Memory B cell (primary cell): ENCODE measurements at places on chromosomes 3 and 15.
A peak's percentile ranks its signal among the peaks of the same experiment; 100 is the strongest.

- no peak for DNase-seq
Observed at GRCh38 chr3:129004639-129005295, 3.7 kb downstream of the EFCC1 start.

- no peak for DNase-seq
Observed at GRCh38 chr3:159852821-159853505, 135.7 kb upstream of the IL12A start.

DNA sequence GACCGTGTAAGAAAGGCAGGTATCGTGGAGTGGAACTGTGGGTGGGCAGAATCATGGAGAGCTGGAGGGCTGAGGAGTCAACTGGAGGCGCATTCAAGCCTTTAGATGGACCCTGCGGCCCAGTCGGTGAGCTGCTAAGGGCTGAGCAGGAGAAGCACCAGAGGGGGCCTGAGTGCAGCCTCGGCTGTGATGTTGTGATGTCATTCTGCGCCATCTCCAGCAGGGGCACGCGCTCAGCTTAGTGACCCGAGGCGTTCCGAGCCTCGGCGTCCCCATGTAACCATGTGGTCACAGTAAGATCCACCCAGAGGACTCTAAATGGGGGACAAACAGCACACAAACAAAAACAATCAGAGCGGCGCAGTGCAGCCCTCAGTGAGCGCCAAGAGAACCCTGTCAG, 76.8 kb downstream of the VGLL4 start:
- no peak for DNase-seq

GRCh38 chr3:85576697-85577200, 618.0 kb downstream of the CADM2 start:
- no peak for DNase-seq

DNA sequence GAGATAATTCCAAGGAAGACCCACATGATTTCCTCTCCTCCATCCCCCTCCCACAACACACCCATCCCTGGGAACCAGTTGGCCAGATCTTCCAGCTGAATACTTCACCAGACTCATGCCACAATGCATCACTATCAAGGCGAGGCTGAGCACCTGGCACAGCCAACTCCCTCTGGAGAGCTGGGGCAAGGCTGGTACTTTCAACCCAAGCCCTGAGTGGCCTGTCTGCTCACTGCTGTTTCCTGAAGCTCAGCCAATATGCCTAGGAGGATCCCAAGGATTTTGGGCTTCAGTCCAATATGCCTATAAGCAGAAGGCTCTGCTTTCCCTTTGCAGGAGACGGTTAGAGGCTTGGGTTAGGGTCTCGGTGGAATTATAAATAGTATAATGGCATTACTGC, 90.9 kb upstream of the NEO1 start:
- DNase-seq, result no peak

- DNase-seq, result no peak
Observed at GRCh38 chr3:168102735-168103410, 7.1 kb upstream of the GOLIM4 start.

DNA sequence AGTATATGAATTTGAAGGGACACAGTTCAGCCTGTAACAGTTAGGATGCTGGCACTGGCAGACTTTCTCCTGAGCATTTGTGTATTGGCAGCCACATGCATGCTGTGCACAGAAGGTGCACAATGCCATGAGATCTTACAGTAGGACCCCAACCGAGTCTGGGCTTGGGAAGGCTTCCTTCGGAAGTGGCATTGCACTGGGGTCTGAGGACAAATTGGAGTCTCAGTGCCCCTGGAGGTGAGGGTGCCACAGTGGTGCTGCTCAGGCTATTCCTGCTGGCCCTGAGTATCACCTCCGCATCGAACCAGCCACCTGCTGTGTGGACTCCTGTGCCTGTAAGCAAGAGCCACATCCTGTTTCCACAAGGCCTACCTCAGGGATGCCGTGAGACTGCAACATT, 99.5 kb downstream of the DNAJB8 start:
- DNase-seq, result no peak

GRCh38 chr3:129695230-129695629, 88.8 kb upstream of the PLXND1 start:
- no peak for DNase-seq

DNA sequence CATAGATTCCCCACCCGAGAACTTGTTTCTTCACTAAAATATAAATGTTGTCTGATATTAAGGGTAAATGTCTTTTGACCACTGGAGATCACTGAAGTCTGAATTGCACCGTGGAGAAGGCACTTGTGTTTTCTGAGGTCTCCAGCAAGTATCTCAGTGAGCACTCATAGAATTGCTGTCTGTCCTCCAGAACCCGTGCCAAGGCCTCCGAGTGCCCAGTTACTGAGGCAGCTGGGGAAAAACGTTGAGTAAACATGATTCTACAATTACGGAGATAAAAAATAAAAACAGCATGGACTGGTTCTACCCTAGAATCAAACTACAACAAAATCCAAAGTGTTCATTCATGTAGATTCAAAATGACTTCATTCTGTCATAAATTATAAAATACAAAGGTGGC, 60.0 kb downstream of the MLH1 start:
- DNase-seq, result no peak

DNA sequence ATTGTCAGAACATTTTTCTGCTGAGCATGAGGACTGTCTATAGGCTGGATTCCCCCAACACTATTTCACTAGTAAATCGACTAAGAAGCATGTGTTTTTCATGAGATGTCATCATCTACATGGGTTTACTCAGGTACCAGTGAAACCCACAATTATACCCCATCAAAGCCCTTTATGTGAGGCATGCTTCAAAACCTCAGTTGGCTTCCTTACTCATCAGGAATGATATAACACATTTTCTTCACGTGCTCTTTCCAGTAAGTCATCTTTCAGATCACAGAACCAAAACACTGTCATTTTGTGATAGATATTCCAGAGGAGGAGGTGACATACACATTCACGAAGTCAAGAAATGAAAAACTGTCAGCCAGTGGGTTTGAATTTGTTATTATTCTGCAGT, 116.5 kb downstream of the ANO10 start:
- DNase-seq, result no peak

DNA sequence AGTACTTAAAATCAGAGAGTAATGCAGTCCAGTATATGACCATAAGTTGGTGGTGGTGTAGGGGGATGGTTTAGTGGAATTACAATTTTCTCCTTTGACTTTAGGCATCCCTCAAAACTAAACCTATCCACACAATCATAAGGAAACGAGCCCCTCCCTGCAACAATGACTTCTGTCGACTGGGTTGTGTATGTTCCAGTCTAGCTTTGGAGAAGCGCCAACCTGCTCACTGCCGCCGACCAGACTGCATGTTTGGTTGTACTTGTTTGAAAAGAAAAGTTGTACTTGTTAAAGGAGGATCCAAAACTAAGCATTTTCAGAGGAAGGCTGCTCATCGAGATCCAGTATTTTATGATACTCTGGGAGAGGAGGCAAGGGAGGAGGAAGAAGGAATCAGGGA, 52.8 kb downstream of the MGA start:
- no peak for DNase-seq

DNA sequence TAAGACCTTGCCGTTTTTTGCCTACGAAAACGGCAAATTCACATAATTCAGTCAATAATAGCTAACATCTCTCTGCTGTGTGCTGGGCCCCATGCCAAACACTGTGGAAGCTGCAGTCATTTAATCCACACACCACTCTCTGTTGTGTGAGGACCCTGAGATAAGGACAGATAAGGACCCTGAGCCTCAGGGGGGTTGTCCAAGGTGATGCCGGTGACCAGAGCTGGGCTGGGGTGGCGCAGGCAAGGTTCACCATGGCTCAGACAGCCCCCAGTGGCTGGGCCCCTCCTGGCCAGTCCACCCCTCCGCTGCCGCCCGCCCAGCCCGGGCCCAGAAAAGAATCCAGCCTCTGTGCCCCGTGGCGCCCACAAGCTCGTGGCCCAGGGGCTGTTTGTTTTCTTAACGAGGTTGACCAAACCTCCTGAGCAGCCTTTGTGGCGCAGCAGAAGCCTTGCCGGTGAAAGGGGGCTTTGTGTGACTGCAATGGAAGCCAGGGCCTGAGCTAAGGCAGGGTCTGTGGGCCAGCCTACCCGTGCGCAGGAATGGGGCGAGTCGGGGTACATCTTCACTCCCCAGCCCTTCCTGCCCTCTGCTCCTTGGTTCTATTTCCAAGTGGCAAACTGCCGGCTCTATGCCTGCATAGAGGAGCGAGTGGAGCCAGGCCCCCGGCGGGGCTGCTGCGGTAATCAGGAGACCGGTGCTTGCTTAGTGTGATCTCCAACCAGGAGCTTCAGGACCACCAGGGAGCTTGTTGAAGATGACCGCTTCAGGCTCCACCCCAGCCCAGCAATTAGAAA, 4.4 kb upstream of the SNX22 start:
- DNase-seq, result no peak

DNA sequence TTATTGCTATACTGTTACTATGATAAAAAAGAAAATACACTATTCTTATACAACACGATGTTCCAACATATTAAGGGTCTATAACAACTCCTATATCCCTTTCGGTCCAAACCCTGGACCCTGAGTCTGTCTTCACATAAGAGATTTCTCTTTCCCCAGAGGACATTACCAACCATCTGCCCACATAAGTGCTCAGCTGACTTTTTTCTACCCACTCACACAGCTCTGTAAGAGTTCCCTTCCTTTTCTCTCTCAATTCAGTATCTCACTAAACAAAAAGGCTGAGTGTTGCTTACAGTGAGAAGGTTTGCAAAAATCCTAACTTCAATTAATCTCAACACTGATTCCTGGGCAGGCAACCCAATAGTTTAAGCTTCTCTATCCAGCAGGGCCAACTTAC, 30.5 kb downstream of the ITGB5 start:
- DNase-seq, result no peak

DNA sequence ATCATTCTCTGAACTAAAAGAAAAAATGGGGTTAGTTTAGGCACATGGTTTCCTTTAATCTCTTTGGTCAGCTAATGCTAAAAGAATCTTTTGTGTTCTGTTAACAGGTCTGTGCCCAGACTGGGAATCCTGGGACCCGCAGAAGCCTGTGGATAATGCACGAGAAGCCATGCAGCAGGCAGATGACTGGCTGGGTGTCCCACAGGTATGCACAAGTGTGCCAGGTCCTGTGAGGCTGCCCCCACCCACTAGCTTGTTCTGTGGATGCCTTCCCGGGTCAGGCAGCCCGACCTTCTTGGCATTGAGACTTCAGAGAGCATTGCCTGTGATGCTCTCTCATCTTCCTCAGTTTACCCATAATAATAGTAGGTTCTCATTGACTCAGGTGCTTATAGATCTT, 70.4 kb downstream of the FLNB start:
- DNase-seq, result no peak

- no peak for DNase-seq
Observed at GRCh38 chr3:111871809-111872623, 13.0 kb downstream of the PHLDB2 start.

DNA sequence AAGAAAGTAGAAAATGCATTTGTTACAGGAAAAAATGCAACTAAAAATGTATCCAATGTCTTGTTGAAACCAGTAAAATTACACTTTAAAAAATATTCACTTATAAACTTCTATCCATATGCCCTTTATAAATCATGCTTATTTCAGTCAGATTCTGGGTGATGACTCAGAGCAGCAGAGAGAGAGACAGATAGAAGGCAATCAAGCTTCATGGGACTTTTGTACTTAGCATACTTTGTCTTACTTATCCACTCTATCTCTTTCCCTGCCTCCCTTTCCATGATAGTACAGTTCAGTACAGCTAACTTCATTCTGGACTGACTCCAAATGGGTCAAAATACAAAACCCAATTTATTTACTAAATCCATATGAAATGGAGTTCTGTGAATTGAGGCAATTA, 1438.2 kb downstream of the ZPLD1 start:
- DNase-seq, result no peak

DNA sequence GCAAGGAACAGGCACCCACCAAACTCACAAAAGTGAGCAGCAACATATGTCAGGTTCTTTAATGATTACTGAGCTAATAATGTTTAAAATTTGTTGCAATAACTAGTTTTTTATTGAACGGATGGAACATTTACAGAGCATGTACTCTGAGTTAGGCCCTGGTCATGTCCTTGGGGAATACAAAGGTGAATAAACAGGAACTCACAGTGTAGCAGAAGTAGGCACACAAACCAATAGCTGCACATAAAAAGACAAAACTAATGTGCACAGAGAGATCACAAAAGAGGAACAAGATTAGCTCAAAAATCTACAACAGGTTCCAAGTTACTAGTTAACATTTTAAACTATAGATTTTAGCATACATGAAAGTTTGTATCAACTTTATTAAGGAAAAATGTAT, 505.3 kb upstream of the PPP2R3A start:
- peak; percentile 2 for DNase-seq
